ENCODE measurements at places on chromosomes 3 and 15.

DNA sequence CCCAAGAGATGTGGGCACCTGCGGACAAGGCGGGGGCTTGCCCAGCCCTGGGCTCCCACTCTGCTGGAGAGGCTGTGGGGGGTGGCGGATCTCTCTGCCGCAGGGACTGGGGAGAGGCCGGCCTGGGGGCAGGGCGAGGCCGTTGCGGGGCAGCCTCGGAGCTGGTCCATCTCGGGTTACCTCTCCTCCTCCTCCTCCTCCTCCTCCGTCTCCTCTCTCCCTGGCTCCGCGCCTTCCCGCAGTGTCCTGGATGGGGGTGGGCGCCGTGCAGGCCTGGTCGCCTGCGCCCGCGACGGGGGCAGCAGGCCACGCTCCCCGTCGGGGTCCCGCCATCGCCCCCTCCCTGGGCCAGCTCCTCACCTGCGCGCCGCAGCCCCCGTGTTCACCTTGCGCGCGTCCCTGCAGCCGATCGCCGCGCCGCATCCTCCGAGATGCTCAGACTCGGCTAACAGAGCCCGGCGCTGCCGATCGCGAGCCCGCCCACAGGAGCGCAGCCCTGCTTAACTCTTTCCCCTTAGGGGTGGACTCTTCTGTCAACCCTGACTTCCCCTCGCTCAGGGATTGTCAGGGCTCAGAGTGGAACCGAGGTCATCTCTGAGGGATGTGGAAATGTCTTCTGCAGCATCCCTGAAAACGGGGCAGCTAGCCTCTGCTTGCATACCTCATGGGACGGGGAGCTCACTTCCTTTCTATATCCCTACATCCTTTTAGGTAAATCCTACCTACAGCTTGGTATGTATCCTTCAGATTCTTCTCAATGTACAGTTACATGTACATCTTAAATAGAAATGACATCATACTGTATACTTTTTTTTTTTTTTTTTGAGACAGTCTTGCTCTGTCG lies at the start of gene PRRT3:
PRRT3 (minus strand) TSS at position 447 of the 844 bp plus-strand sequence. CDS start 2,293 bp downstream, outside the sequence.
- no peak for DNase-seq

DNA sequence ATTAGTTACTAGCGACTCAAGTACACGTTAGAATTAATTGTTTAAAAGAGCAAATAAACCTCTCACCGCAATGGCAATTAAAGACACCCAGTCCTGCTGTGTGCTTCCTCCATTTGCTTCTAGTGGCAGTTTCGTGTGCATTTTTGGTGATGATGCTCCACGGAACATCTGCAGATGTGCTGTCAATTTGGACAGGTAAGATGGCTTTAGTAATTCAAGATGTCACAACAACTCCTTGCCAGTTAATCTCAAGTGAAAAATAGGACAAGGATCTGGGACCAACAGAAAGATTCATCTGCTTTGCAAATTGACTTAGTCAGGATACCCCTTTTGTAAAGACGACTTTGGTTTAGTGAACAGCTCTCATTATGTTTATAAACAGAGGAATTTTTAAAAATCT lies 320.9 kb downstream of the GABRB3 start:
- no peak for DNase-seq

GRCh38 chr15:38817427-38818156 lies 253.0 kb upstream of the RASGRP1 start:
- peak; percentile 83 for DNase-seq

- DNase-seq = no peak
These were observed 158.9 kb downstream of the NUP210 start for GRCh38 chr3:13261104-13261830.

- no peak for DNase-seq
These were observed 8.7 kb upstream of the P2RY12 start for GRCh38 chr3:151393146-151393830.

DNA sequence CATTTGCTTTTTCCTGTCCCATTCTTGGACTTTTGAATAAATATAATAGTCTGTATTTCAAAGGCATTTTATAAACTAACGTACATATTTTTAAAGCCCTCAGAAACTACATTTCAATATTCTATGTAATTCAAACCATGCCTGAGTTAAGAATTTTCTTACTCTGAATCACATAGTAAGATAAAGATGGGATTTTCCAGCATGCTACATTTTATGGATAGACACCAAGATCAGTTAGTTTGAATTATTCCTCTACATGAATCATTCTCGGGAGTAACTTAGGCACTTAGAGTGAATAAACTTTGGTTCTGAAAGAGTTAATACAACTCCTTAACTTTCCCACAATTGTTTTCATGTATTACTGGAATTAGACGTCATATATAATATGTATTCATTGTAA lies 713.3 kb upstream of the CBLB start:
- no peak for DNase-seq

- DNase-seq = no peak
These were observed 95.3 kb upstream of the ATP2B2 start for GRCh38 chr3:10600726-10601125.

DNA sequence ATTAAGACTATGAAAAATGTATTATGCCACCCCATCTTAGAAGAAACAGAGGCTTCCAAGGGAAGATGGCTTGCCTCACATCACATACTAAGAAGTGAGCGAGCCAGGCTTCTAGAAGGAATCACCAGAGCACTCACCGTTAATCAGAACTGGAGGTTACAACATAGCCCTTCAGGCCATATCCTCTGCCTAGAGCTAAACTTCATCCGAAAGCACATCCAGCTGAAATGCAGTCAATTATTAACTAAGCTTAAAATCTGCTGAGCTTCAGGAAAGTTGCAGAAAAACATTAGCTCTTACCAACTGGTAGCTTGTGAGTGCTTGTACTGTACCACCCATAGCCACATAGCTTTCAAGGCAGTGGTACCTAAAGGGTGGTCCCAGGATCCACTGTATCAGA lies 483.2 kb downstream of the TBL1XR1 start:
- no peak for DNase-seq

- DNase-seq = no peak
These were observed 9.9 kb upstream of the SAMD7 start for GRCh38 chr3:169901453-169901852.

DNA sequence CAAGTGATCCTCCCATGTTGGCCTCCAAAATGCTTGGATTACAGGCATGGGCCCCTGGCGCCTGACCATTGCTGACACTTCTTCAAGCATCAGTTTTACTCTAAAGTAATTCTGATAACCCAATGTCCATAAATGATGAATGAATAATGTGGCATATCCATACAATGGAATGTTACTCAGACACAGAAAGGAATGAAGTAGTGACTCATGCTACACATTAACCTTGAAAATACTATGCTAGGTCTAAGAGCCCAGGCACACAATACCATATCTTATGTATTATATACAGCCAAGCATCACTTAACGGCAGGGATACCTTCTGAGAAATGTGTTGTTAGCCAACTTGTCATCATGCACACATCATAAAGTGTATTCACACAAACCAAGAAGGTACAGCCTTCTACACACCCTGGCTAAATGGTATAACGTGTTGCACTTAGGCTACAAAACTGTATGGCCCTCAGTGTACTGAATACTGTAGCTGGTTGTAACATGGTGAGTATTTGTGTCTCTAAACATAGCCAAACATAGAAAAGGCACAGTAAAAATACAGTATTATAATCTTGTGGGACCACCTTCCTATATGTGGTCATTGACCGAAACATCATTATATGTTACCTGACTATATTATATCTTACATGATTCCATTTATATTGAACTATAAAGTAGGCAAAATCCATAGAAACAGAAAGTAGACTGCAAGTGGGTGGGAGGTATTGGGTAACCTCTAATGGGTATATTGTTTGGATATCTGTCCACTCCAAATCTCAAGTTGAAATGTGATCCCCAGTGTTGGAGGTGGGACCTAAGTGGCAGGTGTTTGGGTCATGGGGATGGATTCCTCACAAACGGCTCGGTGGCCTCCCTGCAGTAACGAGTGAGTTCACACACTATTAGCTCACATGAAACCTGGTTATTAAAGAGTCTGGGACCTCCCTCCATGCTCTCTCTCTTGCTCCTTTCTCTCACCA lies 31.4 kb downstream of the MKRN2 start:
- DNase-seq = no peak

DNA sequence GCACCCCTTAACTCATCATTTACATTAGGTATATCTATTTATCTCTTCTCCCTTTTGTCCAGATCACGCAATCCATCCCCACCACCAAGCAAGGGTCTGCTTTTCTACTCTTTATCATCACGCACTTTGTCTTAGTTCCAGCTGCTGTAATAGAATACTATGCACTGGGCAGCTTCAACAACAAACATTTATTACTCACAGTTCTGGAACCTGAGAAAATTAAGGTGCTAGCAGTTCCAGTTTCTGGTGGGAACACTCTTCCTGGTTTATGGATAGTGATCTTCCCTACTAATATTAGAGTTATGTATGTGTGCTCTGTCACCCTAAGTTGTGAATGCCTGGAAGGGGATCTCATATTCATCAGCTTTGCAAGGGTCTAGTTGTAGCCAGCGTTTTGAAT lies 687.0 kb downstream of the NTRK3 start:
- no peak for DNase-seq

- no peak for DNase-seq
These were observed 107.9 kb downstream of the APBA2 start for GRCh38 chr15:28993720-28994053.

- DNase-seq = no peak
These were observed 1.6 kb upstream of the PLCL2 start for GRCh38 chr3:16883057-16883722.

GRCh38 chr15:88385078-88385700 lies 82.0 kb downstream of the MRPL46 start:
- no peak for DNase-seq
